T1000 (cell line): ENCODE measurements at places on chromosomes 11 and 22.

DNA sequence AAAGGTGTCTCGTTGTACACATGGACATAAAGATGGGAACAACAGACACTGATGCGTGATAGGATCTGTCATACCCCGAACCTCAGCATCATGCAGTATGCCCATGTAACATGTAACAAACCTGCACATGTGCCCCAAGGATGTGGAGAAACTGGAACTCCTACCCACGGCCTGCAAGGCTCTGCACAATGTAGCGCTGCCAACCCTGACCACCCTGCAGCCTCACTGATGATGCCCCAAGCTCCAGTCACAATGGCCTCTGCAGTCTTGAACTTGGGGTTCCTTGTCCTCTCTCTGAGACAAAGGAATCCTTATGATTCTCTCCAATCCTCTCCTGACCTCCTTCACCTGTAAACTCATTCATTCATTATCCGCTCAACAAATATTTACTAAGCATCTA lies 14.2 kb downstream of the LMO1 start:
- DNase-seq: no peak

GRCh38 chr11:87239531-87239930 lies 201.8 kb downstream of the TMEM135 start:
- DNase-seq: no peak

DNA sequence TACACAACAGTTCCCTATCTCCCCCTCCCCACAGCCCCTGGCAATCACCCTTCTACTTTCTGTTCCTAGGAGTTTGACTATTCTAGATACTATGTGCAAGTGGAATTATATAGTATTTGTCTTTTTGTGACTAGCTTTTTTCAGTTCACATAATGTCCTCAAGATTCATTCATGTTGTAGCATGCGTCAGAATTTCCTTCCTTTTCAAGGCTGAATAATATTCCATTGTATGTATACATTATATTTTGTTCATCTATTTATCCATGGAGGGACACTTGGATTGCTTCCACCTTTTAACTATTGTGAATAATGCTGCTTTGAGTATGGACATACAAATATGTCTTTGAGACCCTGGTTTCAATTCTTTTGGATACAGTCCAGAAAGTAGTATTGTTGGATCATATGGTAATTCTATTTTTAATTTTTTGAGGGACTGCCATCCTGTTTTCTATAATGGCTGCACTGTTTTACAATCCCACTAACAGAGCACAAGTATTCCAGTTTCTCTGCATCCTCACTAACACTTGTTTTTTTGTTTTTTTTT lies 128.8 kb downstream of the ARHGAP42 start:
- no peak for DNase-seq

- no peak for DNase-seq
Observed at GRCh38 chr11:114159320-114159719, 99.8 kb downstream of the ZBTB16 start.

GRCh38 chr11:32821517-32821916 lies 8.2 kb upstream of the PRRG4 start:
- no peak for DNase-seq

GRCh38 chr22:30969532-30970355 lies 679 bp downstream of the TUG1 start:
- DNase-seq: no peak

GRCh38 chr11:6390718-6391469 lies 620 bp downstream of the SMPD1 start:
- DNase-seq: no peak

DNA sequence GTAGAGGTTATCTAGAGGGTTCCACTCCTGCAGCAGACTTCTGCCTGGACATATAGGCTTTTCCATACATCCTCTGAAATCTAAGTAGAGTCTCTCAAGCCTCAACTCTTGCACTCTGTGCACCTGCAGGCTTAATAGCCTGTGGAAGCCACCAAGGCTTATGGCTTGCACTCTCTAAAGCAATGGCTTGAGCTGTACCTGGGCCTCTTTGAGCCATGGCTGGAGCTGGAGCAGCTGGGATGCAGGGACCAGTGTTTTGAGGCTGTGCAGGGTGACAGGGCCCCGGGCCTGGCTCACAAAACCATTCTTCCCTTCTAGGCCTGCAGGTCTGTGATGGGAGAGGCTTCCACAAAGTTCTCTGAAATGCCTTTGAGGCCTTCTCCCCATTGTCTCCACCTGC lies 2.9 kb upstream of the NXPE4 start:
- DNase-seq: no peak

DNA sequence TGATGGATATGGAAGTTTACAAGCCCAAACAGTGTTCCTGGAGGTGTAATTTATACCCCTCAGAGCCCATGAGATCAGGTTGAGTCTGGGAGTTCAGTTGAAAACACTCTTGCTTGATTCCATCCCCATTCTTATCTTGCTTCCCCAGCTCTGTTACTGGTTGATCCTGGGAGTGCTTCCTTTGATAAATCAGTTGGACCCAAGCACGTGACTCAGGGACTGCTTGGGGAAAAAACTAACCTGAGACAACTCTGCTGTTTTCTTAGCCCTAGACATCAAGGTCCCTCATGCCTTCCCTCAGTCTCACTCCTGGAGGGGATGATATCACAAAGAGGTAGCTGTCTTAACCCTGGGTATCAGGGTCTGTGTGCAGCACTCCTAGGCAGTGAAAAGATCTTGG lies 35.0 kb upstream of the SLC1A2 start:
- DNase-seq: no peak

GRCh38 chr11:129625930-129626329 lies 189.7 kb upstream of the TMEM45B start:
- DNase-seq: no peak

DNA sequence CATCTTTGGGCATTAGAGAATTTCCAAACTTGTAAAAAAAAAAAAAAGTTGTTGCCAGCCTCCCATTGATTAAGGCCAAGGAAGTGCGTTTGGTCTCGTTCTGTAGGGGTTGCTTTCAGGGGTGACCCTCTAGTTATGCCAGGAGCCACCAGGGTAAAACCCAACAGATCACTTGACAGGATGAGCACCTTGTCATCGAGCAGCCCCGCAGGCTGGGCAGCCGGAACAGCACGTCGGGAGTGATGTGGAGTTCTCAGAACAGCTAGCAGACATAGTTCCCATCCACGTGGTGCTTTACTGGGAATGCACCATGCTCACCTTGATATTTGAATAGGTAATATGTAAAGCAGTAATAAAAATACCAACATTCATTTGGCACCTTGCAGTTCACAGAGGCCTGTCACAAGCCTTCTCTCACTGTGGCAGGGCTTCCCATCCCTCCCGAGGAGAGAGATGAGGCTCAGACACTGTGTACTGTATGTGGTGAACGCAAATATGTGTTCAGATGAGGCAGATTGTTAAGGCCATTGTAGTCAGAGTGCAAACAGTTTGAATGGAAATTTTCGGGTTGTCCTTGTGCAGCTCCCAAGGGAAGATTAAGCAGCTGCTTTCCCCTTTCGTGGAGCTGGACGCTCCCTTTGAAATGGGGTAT lies 70.9 kb upstream of the SORL1-AS1 start:
- DNase-seq: no peak

DNA sequence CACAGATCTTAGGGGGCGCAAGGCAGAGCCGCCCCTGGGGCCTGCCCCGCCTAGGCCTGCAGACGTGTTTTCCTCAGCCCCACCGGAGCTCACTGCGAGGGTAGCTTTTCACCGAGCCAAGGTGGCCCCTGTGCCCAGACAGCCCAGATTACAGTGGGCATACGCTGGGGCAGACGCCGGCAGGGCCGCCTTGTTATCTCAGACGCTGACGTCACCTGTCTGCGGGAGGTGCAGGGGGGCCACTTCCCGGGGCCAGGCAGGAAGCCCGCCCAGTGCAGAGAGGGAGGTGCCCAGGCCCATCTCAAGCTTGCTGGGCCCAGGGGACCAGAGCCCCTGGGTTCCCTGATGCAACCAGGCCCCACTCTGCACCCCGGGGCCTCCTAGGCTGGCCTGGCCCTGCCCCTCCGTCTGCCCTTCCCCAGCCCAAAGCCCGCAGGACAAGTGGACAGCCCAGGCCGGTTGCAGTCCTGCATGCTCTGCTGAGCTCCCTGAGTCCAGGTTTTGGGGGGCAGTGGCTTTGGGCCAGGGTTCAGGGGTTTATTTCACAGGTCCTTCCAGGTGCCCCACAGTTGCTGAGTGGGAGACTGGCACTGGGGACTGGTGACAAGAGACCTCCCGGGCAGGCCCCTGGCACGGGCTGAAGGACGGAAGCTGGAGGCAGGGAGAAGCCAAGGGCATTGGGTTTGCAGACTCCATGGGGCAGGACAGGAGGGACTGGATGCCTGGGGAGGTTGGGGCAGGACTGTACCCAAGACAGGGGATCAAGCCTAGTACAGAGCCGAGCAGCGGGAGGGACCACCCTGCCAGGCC lies 38.6 kb downstream of the IGF2 start:
- no peak for DNase-seq

- DNase-seq: no peak
Observed at GRCh38 chr22:23267226-23268043, 87.1 kb downstream of the BCR start.

GRCh38 chr11:100192181-100192580 lies 494.9 kb upstream of the ARHGAP42 start:
- DNase-seq: no peak

DNA sequence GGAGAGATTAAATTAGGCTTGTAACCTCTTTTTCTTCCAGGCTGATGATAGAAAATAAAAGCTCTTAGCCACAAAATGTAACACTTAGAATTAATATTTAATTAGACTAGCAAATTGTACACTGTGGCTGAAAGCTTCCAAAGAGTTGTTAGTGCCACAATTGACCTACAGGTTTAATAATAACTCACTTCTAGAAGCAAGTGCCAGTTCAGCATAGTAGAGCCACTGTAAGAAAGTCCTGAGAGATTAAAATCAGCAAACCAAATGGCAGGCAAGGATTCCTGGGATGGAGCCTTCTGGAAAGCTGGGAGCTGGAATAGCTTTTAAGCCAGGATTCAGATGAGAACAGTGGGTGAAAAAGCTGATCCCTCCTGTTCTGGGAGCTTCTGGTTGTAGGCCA lies 131.0 kb downstream of the ELP4 start:
- no peak for DNase-seq

DNA sequence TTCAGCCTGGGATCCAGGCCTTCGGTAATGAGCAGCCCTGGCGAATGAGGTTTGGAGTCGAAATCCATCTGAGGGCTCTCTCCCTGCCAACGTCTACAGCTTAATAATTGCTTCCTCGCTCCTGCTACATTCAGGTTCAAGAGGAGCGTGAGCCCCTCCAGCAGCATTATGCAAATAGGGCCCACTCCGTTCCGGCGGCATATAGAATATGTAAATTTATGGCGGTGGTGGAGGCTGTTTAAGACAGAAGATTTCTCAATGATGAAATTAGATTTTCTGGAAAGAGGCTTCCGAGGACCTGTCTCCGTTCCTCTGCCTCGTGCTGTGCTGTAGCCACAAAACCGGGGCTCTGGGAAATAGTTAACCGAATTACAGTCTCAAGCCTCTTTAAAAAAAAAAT lies 402.8 kb downstream of the MIAT start:
- no peak for DNase-seq

DNA sequence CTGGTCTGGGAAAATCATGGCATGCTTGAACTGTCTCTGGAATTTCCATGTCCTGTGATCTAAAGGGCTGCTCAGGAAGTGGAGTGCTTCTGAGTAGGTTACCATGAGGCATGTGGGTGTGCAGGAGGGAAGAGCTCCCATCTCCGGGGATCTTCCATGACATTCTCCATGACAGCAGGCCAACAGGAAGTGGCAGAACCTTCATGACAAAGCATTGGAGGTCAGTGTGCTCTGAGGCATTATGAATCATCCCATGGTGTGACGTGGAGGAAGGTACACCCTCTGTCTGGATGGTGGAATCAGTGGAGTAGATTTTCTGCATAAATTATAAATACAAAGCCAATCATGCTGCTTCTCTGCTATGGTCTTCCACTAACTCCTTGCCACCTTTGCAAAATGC lies 139.6 kb upstream of the E2F8 start:
- DNase-seq: peak; percentile 2

- no peak for DNase-seq
Observed at GRCh38 chr11:67119585-67120391, 725 bp downstream of the KDM2A start.

GRCh38 chr22:45130891-45131290 lies 32.8 kb upstream of the NUP50 start:
- DNase-seq: no peak

DNA sequence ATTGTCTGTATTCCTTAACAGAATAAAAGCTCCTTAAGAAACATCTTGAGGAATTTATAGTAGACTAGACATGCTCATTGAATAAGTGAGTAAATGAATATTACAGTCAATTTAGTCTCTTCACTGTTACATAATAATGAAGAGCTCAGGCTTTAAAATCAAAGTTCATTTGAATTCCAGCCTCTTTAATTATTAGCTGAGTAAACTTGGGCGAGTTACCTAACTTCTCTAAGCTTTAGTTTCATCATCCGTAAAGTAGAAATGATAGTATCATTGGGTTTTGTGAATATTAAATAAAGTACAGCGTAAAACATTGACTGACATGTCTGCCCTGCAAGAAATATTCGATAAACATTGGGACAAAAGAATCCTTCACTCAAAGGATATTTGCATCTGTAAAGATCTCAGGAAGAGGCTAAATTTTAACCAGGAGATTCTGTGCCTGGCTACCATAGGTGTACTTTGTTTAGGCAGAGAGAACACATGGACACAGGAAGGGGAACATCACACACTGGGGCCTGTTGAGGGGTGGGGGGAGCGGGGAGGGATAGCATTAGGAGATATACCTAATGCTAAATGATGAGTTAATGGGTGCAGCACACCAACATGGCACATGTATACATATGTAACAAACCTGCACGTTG lies 15.2 kb upstream of the BBOX1 start:
- DNase-seq: no peak

DNA sequence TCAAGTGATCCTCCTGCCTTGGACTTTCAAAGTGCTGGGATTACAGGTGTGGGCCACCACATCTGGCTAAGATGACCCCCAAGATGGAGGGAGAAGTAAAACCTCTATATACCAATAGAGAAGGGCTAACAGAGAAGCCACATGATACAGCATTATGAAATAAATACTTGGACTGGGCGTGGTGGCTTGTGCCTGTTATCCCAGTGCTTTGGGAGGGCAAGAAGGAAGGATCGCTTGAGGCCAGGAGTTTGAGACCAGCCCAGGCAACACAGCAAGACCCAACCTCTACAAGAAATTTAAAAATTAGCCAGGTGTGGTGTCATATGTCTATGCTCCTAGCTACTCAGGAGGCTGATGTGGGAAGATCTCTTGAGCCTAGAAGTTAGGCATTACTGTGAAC lies 61.7 kb downstream of the RAB30 start:
- no peak for DNase-seq
